ENCODE measurements at places on chromosomes 5 and 9.

GRCh38 chr9:2634153-2634552 is 12.6 kb downstream of the VLDLR start:
- no peak for DNase-seq

- peak; percentile 40 for DNase-seq
These were observed 591.8 kb upstream of the CLINT1 start for GRCh38 chr5:158450751-158451171.

DNA sequence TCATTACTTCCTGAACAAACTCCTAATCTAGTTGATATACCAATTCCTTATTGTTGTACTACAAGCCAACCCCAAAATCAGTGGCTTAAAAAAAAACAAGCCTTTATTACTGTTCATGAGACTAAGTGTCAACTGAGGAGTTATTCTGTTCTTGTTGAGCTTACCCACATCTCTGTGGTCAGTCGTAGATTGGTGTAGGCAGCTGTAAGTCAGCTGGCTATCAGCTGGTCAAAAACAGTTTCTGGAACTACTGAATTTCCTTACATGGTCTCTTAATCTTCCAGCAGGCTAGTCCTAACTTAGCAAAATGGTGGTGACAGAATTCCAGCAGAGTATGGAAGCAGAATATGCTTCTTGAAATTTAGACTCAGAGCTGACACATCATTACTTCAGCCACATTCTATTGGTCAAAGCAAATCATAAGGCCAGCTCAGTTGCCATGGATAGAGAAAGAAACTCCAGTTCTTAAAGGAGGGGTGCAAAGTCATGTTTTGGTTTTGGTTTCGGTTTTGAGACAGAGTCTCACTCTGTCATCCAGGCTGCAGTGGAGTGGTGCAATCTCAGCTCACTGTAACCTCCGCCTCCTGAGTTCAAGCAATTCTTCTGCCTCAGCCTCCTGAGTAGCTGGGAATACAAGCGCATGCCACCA is 386.1 kb upstream of the MPDZ start:
- no peak for DNase-seq

GRCh38 chr5:31655491-31655890 is 16.6 kb downstream of the PDZD2 start:
- no peak for DNase-seq

DNA sequence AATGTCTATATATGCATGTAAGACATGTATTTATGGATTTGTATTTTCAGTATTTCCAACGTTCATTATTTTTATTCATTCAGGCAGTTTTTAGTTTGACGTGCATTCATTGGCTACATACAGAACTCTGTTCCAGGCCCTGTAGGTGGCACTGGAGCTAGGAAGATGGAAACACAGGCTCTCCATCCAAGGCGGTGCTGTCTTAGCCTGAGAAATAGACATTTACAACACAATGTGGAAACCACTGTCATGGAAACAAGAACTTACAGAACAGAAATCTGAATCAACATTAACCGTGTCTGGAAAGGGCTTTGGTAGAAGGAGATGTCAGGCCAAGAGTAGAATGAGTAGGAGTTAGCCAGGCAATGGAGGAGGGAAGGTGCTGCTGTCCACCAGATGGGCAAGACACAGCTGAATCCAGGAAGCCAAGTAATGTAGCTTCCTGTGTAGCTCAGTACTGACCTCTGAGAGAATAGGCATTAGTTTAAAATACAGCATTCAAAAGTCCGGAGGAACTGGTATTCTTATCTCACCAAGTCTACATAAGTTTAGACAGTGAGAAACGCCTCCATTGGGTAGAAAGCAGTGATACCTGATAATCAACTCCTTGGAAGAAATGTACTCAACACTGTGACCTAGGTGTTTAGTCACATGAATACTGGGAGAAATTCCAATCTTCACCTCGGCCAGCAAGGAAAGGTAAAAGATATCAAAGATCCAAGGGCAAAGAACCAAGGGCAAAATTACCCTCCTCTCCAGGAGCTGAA is 388.6 kb upstream of the CDH6 start:
- peak; percentile 46 for DNase-seq

- no peak for DNase-seq
These were observed 2.8 kb upstream of the TEX10 start for GRCh38 chr9:100355561-100355960.

- no peak for DNase-seq
These were observed 134.9 kb upstream of the MPDZ start for GRCh38 chr9:13414349-13414748.

DNA sequence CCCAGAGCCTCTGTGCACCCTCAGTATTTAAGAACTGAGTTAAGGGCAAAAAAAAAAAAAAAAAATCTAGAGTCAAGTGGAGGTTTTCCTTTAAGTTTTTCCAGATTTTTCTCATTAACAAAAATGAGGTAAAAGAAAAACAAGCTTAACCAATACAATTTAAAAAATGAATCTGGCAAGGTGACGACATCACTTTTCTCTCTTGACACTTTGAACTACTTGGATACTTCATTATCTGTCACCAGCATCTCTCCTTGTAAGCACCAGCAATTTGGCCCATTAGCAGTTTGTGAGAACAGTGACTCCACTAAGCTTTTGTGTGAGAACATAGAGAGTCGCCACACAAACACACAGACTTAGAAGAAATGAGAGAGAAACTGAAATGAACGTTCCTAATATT is 345.7 kb upstream of the SLC30A5 start:
- no peak for DNase-seq

DNA sequence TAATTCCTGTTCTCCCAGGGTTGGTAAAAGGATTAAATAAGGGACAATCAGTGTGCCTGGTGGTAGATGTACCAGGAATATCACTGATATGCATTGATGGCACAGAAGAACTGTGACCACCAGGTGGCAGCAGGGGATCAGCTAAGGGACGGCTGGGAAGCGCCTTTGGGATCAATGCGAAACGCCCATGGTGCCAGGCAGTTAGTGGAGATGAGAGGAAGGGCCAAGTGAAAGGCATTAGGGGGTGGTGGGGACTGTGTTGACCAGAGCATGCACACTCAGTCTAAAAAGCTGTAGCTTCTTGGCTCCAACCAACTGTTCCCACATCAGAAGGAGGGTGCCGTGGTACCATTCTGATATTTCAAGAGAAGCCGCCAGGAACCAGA is 55.6 kb downstream of the ARHGEF37 start:
- DNase-seq: peak; percentile 29

- DNase-seq: peak; percentile 71
These were observed 51.4 kb upstream of the RARS1 start for GRCh38 chr5:168434746-168435321.

GRCh38 chr5:143893638-143894037 is 81.7 kb downstream of the HMHB1 start:
- no peak for DNase-seq

GRCh38 chr9:113933671-113934070 is 57.6 kb downstream of the ZNF618 start:
- no peak for DNase-seq

GRCh38 chr5:134917070-134917815 is 12.3 kb downstream of the PCBD2 start:
- no peak for DNase-seq

- no peak for DNase-seq
These were observed 142.7 kb upstream of the CD180 start for GRCh38 chr5:67339219-67339767.

DNA sequence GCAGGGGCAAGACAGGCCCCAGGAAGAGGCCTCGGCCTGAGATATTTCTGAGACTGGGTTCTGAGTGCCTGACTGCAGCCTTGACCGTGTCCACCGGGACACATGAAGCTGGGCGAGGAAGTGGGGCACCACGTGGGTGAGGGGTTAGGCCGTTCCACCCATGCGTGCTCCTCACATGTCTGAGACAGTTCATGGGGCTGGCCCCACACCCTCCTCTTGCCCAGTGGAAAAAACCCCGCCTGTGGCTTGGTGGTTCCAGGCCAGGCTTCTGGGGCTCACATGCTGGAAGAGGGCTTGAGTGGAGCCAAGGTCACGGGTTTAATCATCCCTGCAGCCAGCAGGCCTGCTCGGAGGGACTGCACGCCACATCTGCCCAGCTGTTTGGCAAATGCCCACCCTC is 11.4 kb downstream of the HMCN2 start:
- DNase-seq: no peak

GRCh38 chr5:6732634-6733410 is 19.6 kb downstream of the TENT4A start:
- DNase-seq: peak; percentile 73

GRCh38 chr5:172707285-172708182 is 63.5 kb downstream of the DUSP1 start:
- peak; percentile 49 for DNase-seq

DNA sequence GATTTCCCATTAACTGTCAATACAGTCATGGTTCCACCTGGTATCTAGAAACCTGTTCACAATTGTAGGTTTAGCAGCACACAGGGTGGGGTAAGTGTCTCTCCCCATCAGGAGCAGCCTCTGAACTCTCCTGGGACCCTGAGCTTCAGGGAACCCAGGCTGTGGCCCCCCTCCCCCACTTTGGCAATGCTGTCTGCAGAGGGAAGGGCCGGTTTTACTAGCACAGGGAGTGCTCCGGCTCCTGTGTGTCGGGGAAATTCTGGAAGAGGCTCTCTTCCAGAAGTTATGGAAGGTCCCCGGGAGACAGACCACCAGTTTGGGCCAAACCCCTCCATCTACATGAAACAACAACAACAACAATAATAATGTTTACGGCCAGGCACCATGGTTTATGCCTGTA is 9.9 kb downstream of the DAB2IP start:
- DNase-seq: no peak

- DNase-seq: no peak
These were observed 58.1 kb downstream of the ALDH7A1 start for GRCh38 chr5:126536874-126537273.

- DNase-seq: no peak
These were observed 4.0 kb downstream of the TRAF1 start for GRCh38 chr9:120922404-120923195.

DNA sequence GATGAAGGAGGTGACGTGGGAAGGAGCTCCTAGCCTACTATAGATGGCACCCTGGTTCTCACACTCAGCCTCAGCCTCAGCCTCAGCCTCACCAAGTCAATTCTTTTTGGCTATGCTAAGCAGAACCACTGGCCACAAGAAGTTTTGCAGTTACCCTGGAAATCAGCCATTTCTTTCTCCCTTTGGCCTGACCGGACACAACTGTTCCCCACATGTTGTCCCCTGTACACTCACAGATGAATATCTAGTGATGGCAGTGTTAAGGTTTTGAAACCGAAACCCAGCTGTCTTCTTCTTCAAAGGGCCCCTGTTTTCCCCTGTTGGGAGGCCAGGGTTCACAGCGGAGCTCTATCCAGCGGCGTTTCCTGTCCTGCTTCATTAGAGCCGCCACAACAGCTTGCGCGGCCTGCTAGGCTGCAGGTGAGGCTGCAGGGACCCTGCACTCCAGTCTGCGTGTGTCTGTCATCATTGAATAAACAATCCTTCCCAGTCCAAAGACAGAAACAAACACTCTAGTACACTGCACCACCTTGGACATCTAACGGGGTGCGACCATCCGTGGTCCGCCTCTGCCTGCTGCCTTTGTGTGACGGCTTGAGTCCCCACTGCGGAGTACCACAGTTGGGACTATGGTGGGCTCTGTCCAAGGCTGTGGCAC is 250.5 kb downstream of the DENND1A start:
- no peak for DNase-seq

DNA sequence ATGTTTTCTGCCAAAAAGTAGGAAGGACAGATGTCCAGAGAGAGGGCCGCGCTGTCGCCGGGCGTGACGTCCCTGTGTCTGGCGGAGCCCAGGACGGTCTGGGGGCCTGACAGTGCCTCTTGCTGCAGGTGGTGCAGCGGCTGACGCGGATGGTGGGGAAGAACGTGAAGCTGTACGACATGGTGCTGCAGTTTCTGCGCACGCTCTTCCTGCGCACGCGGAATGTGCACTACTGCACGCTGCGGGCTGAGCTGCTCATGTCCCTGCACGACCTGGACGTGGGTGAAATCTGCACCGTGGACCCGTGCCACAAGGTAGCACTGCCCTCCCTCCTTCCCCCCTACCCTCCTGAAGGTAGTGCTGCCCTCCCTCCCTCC is 7.8 kb downstream of the NELFB start:
- DNase-seq: no peak

DNA sequence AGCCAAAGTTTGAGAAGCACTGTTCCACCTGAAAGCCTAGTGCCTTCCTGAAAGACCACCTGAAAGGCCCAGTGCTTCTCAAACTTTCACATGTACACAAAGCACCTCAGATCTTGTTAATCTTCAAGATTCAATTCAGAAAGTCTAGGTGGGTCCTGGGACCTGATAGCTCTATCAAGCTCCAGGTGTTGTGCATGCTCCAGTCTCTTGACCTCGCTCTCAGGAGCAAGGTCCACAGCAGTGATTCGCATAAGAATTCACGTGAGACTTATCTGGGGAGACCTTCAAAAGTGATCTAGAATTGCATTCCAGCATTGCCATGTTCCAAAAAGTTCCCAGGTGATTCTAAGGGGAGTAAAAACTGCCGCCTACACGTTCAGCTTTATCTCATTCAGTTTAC is 102.1 kb downstream of the PIK3R1 start:
- no peak for DNase-seq

DNA sequence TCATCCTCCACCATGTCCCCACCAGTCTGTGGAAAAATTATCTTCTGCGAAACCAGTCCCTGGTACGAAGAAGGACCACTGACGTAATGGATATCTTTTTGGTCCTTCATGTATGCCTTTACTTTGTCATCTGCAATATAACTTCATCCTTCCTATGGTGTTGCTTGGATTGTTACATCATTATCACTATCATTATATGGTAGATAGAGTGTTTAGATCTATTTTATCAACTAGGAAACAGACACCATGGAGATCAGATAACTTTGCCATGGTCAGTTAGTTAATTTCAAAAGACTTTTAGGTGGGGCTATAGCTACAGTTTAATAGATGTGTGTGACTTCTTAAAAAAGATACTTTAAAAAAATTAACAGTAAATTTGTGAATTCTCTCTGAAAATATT is 23.8 kb upstream of the CAMLG start:
- DNase-seq: no peak

DNA sequence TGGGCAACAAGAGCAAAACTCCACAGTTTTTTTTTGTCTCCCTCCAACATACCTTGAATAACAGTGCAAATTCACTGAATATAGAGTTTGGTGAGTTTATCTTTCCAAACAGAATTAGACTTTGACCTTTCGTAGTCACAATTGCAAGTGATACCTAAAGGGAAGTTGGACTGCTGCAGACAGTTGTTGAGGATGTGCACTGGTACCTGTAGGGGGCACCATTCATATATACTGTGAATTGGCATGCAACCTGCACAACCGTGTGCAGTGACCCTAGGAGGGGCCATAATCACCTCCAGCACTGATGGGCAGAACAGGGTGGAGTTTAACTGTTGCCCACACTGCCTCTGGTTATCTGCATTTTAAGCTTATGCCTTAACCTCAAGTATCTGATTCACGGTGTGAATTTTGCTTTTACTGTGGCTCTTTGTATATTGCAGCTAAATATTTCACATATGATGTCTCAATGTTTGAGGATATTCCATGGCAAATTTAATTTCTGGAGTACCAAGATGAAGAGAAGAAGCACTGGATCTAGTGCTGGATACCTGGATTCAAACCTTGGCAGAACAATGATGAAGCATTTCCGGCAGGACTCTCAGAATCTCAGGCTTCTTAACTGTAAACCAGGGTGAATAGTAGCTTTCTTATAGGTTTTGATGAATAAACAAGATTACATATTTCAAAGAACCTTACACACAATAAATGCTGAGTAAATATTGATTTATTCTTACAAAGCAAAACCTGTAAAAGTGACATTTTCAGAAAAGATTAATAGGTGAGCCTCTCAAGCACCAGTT is 144.3 kb downstream of the ACTBL2 start:
- no peak for DNase-seq

GRCh38 chr9:132381966-132382541 is 24.6 kb downstream of the TTF1 start:
- DNase-seq: no peak

All from astrocyte (in vitro differentiated cells and primary cell).